GDM1 (cell line): ENCODE measurements at places on chromosomes 7 and 10.

DNA sequence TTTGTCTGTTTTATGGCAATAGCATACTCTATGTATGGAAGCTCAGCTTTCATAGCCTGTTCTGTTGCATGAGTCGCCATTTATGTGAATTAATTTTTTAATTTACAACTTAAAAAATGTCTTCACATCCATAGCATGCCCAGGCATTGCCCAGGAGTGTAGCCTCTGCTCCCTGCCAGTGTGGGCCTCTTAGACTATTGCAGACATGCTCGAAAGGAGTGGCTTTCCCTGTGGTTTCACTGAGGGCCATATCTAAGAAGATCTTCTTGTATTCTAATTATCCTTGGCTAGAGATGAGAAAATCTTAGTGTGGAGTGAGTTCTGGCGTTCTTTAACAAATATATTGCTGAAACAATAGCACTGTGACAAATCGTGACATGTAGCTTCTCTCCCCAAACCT lies 35.3 kb downstream of the PCBD1 start:
- no peak for DNase-seq

GRCh38 chr7:13933091-13933490 lies 56.4 kb downstream of the ETV1 start:
- DNase-seq, result no peak

DNA sequence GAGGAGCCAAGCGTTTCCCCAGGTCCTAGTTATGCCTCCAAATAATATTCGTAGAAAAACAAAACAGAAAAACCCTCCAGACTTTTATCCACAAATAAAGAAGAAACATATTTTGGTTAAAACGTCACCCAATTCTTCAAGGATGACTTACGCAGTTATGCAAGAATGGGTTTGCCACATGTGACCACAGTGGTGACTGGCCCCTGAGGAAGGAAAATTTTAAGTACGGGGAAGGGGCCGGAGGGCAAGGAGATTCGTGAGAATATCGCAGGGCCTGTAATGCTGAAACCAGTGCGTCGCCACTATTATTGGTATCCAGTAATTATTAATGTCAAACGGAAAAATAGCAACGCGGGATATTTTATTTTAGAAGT lies 537 bp upstream of the MRPS24 start:
- DNase-seq, result no peak

DNA sequence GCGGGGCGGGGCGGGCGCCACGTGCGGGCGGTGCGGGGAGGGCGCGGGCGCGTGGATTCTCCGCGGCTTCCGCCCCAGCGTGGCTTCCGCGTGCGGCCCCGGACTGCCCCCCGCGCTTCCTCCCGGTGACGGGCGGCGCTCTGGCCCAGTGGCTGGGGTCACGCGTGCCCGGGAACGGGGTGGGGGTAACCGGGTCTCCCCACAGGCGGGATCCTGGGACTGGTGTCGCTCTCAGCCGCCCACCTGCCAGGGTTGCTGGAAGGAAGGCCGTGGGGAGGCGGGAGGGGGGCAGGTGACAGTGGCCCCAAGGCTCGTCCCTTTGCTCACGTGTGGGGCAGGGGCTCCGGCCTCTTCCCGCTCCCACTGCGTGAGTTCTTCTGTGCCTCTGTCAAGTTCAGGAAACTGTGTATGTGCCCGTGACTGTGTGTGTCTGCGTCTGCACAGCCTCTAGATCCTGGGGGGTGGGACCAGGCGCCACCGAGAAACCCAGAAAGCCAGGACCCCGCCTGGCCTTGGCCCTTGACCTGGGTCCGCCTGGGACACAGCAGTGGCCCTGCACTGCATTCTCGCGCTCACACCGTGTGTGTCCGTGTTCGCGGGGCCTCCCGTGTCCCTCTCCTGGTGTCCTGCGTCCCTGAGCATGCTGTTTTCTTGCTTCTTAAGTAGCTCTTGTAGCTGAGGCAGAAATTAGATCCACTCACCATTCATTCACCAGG lies 919 bp downstream of the MAFK start:
- no peak for DNase-seq

- DNase-seq, result no peak
These were observed 5.6 kb upstream of the ASB4 start for GRCh38 chr7:95479992-95480624.

DNA sequence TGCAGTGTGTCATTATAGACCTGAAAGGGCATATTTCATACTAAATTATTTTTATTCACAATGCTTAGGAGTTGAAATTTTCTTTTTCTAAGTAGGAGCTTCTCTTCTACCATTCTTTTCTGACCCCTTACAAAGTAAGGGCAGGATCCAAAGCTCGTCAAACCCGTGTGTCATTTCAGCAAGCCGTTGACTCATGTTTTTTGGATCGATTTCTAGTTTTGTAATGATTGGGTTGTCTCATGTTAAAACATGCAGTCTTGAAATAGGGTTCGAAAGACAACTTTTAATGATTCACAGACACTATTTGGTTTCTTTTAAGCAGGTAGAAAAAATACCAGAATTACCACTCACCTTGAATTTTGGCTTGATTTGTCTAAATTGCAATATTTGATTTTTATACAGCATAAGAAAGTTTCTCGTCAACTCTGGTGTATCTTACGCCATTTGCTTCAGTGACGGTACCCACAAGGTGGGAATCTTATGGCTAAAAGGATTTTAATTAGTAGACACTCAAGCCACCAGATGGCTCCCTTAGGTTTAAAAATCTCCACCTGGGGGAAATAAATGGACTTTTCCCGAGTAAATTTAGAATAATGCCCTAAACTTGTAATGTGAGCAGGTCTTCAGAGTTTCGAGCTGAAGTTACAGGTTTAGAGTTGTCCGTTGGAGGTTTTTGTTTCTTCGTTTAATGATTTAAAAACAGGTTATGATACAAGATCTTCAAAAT lies 283.4 kb downstream of the CCDC3 start:
- DNase-seq, result no peak

GRCh38 chr10:23096802-23097549 lies 1.6 kb downstream of the MSRB2 start:
- no peak for DNase-seq

GRCh38 chr7:15854841-15855524 lies 168.5 kb upstream of the MEOX2 start:
- DNase-seq, result no peak
